Left hindlimb (tissue), 1 donor: ENCODE measurements at places on chromosomes 4 and X.

DNA sequence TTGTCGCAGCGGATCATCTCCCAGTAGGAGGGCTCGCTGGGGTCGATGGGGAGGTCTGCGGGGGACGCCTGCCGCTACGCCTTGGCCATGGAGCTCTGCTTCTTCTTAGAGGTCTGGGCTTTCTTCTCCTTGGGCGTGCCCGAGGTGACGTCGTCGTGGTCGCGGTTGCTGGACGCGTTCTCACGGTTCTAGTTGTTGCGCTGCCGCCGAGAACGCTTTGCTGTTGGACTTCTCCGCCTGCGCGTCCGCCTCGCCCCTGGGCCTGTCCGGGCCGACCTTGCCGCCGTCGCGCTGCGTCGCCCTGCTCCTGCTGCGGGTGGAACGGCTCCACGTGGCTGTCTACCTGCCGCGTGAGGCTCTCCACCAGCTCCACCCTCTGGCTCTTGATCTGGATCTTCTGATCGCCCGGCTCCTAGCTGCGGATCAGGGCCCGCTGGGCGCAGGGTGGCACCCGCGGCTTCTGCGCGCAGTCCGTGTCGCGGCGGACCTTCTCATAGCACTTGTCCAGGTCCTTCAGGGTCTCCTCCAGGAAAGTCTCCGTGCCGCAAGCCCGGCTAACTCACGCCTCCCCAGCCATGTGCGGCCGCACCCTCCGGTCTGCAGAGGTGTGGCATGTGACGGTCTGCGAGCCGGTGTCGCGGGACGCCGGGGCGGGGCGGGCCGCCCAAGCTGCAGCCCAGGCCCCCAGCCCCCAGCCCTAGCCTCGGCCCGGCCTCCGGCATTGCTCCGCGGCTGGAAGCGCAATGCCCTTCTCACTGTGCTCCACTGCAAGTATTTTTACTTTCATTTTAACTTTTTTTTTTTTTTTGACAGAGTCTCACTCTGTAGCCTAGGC, 40.5 kb upstream of the OGT start:
- DNase-seq, result peak; percentile 47

- no peak for DNase-seq
Measured at GRCh38 chrX:43467608-43468234, 188.4 kb upstream of the MAOA start.

GRCh38 chr4:76209881-76210280, 3.7 kb downstream of the SCARB2 start:
- DNase-seq, result no peak

DNA sequence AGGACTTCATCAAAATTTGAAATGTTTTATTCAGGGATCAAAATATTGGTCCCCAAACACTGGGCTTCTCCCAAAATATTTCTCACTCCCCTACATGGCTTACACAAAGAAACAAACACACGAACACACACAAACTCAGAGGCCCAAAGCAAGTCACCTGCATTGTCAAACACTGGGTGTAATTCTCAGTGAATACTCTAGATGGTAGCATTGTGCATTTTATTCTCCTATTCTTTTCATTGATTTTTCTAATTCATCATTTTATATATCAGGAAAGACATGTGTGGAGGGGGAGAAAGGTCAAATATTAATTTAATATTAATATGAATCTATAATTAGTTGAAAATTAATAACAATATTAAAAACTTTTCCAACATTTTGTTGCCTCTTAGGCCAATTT, 72.3 kb upstream of the TNMD start:
- DNase-seq, result no peak

DNA sequence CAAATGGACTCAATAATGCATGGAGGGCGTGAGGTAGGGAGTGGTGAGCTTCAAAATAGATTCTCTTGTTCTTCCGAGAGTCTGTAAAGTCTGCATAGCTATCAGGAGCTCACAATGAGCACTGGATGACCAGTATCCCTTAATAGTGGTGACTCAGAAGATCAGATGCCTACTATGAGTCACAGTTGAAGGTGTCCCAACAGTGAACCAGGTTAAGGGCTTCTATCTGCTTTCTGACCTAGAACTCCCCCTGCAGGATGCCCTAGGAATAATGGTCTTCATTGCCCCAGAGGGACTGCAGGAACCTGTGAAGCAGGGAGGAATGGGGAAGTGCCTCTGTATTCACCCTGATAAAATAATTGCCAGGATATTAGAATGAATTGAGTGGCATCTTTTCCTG, 22.1 kb downstream of the DGKK start:
- DNase-seq, result no peak

DNA sequence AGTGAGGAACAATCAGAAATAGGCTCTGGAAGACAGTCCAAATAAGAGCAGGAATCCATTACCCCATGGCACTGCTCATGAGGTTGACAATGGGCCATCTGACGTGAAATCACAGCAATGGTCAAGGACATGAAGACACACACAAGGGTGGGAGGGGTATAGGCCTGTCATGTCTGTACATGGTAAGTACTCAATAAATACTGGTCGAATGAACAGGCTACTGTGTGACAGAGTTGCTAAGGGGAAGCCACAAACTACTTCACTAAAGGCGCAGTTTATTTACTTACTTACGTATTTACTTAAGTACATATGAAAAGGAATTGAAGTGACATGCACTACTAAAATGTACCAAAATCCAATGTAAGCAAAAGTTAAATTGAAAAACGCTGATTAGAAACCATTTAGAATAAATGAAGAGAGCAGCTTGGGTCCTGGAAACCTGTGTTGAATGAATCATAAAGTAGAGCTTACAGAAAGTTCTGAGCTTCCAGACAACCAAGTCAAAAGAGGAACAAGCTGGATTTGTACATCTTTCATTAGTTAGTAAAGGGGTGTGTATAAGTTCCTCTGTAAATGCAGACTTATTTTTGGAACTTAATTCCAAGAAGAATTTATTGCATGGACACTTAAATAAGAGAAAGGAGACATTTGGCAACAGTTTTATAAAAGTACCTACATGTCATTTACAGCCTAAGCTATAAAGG, 32.7 kb downstream of the ALPK1 start:
- no peak for DNase-seq

GRCh38 chr4:182126603-182127002, 116.6 kb upstream of the TENM3 start:
- no peak for DNase-seq

DNA sequence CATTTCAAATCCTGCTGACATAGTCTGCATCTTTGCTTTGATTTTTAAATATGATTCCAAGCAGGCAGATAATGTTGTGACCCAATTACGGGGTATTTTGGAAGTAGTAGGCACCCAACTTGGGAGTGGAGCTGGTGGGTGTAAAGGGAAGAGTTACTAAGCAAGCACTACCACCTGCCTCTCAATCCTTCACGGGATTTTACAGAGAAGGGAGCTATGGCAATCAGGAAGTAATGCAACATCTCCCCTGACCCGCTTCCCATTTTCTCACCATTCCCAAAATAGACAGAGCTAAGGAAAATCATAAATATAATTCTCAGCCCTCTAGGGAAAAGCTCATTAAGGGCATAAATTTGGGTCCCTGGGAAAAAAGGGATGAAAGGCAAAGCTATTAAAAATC, 9.2 kb downstream of the APBB2 start:
- DNase-seq, result no peak

DNA sequence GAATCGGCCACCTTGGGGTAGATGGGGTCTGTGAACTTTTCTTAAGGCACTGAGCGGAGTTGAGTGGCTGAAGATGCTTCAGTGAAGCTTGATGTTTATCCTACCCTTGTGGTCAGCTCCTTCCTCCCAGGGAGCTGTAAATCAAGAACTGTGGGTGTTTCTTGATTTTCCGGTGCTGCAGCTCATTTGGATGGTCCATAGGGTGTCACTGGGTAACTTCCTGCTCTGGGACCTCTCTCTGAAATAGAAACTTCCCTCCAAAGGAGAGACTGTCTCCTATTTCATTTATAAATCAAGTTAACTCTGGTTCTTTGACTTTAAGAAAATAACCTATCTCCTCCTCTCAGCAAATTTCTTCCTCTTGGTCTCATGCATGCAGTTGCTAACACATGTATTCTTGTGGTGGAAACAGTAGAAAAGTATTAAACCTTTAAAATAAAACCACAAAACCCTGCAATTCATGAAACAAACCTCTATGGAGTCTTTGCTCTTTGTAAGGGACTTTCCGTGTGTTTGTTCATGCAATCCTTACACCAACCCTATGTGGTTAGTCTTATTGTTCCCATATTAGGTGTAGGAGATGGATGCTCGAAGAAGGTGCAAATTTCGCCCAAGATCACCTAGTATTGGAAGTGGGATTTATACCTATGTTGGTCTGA, 110.3 kb downstream of the SHROOM3 start:
- DNase-seq, result no peak

GRCh38 chrX:31500921-31501320, 429.1 kb upstream of the FTHL17 start:
- no peak for DNase-seq

DNA sequence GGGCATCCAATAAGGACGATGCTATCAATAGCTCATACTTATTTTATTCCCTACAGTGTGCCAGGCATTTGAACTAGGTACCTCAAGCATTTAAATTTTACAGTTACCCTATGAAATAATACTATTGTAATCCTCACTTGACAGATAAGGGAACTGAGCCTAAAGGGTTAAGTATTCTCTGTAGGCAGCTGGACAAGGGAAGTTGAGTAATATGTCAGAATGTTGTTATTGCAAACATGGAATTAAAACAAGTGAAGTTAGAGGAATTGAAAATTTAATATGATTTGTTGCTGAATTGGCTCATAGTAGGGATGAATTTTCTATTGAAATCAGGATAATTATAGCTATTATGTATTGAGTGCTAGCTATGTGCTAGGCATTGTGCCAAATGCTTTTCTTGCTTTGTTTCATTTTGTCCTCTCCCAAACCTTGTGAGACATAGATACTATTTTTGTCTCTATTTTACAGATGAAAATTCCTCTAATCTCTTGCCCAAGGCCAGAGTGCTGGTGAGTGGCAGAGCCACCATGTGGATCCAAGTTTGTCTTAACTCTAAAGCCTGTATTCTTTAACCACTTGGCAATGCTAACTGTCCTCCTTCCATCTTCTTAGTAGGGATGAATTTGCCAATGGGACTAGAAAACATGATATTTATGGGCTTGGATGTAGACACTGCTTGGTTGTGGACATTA, 58.1 kb downstream of the TMEM164 start:
- DNase-seq, result no peak

- no peak for DNase-seq
Measured at GRCh38 chrX:68292471-68292870, 140.8 kb downstream of the OPHN1 start.

DNA sequence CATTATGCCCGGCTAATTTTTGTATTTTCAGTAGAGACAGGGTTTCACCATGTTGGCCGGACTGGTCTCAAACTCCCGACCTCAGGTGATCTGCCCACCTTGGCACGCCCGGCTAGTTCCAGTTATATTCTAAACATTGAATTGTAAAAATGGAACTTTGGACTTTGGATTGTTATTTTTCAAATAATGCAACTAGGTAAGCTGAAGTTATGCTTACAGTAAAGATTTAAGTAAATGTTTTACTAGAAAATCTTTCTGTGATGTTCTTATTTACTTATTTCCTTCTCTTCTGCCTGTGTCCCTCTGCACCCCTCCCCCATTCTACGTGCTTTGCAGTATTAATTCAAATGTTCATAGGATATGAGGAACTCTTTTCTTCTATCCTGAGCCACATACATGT, 26.1 kb downstream of the GK start:
- DNase-seq, result no peak

- DNase-seq, result no peak
Measured at GRCh38 chrX:10769195-10769594, 148.8 kb upstream of the MID1 start.

- DNase-seq, result no peak
Measured at GRCh38 chr4:179662522-179662921, 2220.3 kb upstream of the AGA start.

DNA sequence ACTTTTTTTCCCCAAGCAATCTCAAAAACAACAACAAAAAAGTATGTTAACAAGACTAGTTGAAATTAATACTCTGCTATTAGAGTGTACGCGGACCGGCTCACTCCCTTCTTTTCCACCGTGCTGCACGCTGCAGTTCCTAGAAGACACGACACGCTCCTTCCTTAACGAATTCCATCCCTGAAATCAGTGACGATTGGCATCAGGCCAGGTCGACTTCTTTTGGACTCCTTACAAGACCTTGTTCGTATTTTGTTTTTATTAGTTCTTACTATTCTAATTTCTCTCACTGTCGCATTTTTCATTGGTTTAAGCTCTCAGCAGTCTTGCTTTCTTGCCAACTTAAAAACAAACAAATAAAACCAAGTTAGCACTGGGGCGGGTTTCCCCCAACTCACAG, 175.8 kb upstream of the PITX2 start:
- DNase-seq, result no peak

DNA sequence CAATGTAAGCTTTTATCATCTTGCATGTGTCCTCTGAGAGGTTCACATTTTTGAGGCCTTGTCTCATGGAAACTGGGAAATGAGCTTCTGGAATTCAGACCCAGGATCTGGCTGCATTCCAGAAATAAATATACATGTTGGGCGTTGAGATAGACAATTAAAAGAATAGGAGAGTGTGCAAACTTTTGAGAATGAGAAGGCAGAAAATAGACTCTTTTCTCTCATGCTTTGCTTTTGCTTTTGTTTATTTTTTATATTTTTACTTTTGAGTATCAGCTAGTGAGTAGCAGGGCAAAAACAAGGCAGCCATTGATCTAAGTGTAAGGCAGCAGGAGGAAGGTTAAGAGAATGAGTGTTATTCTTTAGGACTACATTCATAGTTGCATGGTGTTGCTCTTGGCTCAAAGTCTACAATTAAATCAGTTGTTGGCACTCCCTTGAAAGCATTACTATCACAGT, 12.4 kb downstream of the SHROOM3 start:
- no peak for DNase-seq

DNA sequence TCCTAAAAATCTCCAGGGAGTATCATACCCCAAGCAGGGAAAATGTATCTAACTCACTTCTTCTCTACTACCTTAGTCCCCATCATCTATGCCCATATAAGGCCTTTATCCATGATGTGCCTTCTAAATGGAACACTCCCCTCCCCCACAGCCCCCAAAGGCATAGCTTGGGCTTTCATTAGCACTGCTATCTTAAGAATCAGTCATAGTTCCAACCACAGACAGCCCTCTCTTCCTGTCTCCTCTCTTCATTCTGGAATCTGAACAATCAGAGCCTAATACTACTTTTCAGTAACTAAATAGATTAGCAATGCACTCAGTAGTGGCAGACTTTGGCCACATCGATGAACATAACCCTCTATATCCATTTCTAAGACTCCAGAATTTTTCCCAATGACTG, 313.2 kb upstream of the DKK2 start:
- DNase-seq, result no peak
